GM04503 (cell line): ENCODE measurements at places on chromosomes 12 and 14.

- no peak for DNase-seq
Observed at GRCh38 chr12:55685671-55686070, 22.0 kb downstream of the ITGA7 start.

GRCh38 chr14:100295376-100296105 is 10.7 kb downstream of the SLC25A29 start:
- no peak for DNase-seq

- DNase-seq: no peak
Observed at GRCh38 chr12:40248585-40249297, 23.9 kb downstream of the LRRK2 start.

GRCh38 chr14:104131968-104132732 is 6.2 kb upstream of the KIF26A start:
- no peak for DNase-seq

DNA sequence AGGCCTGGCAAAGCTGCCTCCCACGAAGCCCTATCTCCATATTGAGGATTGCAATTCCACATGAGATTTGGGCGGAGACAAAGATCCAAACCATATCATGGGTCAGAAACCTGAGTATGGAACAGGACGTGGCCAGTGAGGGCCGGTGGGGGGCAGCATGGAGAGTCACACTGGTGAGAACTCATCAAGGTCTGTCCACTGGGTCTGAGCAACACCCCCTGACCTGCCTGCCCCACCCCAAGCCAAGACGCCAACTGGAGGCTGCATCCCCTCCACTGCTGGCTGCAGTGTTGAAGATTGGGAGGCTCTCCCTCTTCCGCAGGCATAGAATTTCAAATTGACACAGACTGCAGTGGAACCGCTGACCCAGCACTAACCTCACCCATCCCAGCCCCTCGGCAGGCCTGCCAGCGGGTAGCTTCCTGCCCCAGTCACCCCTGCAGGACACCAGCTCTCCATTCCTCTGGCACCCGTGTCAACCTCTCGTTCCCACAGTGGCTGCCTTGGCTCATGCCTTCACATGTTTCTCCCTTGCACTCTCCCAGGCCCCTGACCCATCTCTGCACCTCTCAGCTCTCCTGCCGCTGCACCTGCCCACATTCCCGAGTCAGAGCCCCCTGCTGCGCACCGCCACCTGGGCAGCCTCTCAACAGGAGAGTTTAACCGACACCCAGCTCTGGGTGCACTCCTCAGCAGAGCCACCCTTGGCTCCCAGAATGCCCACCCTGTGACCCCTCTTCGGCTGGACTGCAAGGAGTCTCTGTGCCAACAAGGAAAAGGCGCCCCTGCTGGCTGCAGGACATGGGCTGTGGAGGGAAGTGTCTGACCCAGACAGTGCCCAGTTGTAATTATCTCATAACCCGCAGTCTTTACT is 45.2 kb upstream of the PPP2R5C start:
- no peak for DNase-seq

DNA sequence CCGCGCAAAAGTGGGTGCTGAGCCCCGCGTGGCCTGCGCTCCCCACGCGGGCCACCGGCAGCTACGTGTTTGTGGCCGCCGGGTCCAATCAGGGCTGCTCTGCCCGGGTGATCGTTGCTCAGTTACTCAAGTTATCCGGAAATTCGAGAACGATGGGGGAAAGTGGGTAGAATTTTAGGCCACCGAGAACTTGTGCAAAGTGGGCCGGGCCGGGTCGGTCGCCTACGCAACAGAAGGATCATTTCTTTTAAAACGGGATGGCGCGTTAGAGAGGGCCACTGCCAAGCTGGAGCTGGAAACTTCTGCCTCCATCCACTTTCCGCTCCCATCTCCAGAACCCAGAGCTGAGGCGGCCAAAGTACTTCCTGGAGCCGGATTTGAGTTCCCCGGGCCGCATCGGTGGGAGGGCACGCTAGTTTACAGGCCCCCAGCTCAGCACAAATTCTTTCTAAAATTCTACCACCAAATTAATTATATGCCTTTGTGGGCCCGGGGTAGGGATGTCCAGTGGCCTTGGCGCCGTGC is 3.5 kb downstream of the RFX4 start:
- no peak for DNase-seq

DNA sequence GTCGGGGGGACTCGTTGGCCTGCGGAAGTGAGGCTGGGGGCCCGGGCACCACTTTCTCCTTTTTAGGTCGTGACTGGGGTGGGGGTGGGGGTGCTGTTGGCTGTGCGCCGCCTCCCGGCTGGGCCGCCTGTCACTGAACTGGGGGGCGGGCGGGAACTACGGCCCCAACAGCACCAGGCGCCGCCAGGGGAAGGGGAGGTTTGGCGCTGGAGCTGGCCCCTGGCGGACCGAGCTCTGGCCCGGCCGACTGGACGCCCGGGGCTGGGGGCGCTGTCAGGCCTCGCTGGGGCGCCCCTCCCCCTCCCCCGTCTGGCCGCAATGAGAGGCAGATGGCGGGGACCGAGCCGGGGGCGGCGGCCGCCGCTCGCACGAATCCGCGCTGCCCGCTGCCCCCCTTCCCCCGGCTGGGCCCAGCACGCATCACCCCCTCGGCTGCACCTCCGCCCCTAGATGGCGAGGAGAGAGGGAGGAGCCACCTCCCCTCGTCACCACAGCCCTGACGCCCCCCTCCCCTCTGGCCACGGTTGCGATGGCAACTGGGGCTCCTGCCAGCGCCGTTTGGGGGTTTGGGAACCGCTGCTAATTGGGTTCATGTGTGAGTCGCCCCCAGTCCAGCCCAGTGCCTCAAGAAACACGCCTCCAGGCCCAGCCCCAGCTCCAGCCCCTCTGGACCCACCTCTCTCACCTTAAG is 723 bp downstream of the NFATC4 start:
- peak; percentile 54 for DNase-seq

- no peak for DNase-seq
Observed at GRCh38 chr12:17609153-17609552, 480.8 kb downstream of the RERGL start.

- DNase-seq: no peak
Observed at GRCh38 chr12:2003676-2004112, 563 bp downstream of the DCP1B start.

DNA sequence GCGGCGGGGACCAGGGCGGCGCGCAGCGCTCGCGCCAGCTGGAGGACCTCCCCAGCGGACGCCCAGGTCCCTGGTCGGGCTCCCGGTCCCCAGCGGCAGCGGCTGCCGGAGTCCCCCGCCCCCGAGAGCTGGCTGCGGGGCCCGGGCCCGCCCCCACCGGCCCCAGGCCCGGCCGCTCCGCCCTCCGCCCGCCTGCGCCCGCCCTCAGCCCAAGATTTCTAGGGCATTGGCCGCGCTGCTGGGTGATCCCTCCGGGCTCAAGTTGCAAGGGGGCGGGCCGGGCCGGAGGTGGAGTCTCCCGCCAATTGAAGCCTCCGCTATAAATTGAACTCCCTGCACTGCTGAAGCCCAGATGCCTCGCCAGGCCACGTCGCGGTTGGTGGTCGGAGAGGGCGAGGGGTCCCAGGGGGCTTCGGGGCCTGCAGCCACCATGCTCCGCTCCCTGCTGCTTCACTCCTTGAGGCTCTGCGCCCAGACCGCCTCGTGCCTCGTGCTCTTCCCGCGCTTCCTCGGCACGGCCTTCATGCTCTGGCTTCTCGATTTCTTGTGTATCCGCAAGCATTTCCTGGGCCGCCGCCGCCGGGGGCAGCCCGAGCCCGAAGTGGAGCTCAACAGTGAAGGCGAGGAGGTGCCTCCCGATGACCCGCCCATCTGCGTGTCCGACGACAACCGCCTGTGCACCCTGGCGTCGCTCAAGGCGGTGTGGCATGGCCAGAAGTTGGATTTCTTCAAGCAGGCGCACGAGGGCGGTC is at the start of gene DIO3:
TSS of gene DIO3 (plus strand) at position 351 of the 752 bp plus-strand sequence.
- no peak for DNase-seq

DNA sequence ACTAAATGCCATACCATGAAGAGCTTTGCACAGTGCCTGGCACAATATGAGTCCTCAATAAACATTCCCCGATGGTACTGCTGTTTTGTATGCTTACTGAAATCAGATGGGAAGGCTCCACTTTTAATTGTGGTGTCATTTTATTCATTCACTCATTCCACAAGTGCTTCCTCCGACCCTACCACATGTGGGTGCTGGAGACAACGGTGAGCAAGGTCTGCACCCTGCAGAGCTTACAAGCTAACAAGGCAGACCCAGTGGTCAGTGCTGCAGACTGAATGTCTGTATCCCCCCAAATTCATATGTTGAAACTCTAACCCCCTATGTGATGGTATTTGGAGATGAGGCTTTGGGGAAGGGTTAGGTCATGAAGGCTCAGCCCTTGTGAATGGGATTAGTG is 48.3 kb downstream of the RFX4 start:
- DNase-seq: no peak

DNA sequence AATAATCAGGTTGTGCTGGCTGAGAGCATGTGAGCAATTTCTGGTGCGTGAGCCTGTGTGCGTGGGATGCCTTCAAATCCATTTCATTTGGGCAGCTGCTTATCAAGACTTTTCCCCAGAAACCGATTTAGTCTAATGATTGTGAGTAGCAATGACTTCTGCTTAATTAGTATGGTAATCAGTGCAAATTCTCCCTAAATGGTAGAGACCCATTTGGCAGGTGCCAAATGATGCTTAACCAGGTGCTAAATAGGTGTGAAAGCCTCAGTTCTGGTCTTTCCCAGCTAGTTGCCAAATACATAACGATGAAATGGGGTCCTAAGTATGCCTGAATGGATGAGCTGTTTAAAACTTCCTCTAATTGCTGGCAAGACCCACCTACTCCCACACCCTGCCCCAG is 248.4 kb upstream of the CCDC196 start:
- no peak for DNase-seq

- DNase-seq: no peak
Observed at GRCh38 chr14:77012193-77012765, 16.2 kb downstream of the IRF2BPL start.

DNA sequence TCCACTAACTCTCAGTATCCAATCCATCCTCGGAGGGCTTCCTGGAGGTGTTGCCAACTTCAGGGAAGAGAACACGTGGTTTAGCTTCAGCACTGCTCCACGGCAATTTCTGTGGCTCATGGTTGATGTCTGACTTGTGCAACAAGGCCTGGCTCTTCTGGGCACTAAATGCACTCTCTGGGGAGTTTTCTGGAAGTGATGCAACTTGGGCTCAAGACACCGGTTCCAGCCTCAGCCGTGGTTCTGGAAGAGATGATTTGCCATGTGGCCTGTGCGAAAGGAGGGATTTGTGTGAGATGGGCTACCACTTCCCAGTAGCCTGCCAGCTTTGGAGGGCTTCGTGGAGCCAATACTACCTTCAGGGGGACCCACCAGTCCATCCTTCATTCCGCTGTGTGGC is 118.6 kb upstream of the RTL1 start:
- no peak for DNase-seq

DNA sequence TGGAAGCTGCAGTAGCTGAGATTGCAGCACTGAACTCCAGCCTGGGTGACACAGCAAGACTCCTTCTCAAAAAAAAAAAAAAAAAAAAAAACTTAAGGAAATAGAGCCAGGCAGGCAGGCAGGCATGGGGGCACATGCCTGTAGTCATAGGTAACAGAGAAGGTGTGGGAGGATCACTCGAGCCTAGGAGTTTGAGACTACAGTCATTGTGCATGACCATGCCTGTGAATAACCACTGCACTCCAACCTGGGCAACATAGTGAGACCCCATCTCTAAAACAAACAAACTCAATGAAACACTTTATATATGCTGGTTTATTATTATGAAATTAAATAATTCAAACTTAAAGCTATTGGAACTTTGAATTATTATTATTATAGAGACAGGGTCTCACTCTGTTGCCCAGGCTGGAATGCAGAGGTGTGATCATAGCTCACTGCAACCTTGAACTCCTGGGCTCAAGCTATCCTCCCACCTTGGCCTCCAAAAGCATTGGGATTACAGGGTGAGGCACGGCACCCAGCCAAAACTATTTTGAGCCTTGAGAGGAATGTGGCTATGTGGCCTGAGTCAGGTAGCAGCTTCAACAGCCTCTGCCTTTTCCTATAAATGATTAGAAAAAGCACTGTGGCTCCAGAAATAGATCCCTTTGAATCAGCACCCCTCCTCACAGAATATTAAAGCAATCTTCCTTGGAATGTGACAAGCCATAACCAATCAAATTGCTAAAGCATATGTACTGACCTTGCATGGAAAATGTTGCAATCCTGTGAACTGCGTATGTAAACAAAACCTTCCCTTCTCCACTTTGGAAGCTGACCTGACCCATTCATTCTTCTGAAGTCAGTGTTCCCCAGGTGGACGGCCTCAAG is 34.7 kb upstream of the YY1 start:
- no peak for DNase-seq

DNA sequence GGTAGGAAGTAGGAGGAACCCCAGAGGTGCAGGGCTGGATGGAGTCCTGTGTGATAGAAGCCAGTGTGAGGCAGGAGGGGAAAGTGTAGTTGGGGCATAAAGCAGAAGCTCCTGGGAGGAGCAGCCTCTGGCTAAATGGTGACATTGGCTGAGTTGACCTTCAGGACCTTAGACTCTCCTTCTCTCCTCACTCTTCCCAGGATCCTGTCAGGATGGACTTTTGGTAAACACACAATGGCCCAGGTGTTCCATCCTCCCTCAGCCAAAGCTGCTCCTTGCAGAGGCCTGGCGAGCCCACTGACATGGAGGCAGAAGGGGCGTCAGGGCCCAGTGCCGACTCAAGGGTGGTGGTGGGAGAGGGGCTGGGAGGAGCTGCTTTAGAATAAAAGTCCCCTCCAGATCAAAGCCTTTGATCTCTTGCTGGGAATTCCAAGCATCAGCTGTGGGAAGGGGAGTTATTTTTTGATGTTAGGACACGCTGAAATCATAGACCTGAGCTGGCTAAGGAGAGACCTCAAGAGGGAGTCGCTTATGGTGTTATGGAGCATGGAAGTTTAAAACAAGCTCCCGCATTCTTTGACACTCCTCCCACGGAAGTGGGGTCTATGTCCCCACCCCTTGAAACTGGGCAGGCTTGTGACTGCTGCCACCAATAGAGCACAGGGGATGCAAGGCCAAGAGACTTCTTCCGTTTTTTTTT is 44.1 kb downstream of the SMIM41 start:
- DNase-seq: no peak

GRCh38 chr14:50109342-50109741 is 7.0 kb downstream of the VCPKMT start:
- DNase-seq: no peak

DNA sequence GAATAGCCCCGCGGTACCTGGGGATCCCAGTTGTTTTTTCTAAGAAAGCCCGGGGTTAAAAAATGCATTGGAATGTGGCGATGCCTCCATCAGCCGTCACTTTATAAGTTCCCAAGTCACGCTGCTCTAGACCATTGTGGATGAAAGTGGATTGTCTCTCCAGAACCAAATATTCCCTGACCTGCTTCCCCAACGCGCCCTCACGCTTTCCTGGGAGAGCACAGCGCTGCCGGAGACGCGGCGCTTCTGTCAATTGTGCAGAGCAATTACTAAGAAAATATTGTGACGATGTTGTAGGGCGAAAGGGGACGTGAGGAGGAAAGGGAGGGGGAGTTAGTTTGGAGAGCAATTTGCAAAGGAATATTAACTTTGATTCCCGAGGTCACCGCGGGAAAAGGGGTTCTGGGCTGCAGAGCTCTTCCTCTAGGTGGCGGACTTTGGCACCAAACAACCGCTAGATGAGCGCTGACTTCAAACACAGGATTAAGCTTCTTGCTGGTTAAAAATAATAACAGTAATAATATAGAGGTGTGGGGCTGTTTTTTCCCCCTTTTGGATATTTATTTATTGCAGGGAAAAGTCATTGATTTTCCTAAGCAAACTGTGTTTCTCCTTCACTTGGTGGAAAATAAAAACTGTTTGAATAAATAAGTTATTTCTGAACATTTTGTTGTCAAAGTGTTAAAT is 9.6 kb upstream of the FOXG1 start:
- no peak for DNase-seq
